ENCODE measurements at places on chromosomes 6 and 20.

DNA sequence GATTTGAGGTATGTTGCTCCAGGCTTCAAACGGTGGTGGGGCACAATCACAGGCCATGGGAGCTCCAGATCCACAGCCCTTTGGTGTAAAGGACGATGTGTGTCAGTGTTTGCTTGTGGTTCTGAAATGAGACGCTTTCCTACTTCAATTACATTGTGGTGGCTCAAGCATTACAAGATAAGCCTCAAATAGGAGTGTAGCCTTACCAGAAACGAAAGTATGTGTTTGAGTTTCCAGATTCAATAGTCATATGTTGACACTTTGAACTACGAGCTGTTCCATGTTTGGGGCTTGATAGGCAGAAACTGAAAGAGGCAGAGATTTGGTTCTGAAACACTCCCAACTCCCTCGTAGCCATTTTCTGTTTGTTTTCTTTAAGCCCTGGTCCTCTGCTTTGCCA is 187.1 kb downstream of the MYLK4 start:
- no peak for DNase-seq

GRCh38 chr20:38293491-38294065 is 10.4 kb upstream of the BPI start:
- no peak for DNase-seq

DNA sequence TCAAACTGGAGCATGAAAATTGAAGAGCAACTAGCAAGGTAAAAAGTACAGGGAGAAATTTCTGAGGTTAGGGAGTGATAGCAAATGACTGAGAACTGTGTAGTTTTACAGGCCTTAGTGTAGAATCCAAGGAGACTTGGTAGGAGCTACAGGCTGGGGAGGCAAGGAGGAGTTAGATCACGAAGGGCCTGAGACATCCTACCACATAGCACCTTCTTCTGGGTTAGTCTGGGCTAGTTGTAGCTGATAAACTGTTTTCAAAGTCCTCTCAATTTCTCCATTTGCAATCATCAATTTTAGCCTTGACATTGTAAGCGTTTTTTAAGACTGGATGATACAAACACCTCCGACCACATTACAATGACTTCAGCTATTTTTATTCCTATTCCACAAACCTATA is 209.7 kb downstream of the TMEM200A start:
- no peak for DNase-seq

DNA sequence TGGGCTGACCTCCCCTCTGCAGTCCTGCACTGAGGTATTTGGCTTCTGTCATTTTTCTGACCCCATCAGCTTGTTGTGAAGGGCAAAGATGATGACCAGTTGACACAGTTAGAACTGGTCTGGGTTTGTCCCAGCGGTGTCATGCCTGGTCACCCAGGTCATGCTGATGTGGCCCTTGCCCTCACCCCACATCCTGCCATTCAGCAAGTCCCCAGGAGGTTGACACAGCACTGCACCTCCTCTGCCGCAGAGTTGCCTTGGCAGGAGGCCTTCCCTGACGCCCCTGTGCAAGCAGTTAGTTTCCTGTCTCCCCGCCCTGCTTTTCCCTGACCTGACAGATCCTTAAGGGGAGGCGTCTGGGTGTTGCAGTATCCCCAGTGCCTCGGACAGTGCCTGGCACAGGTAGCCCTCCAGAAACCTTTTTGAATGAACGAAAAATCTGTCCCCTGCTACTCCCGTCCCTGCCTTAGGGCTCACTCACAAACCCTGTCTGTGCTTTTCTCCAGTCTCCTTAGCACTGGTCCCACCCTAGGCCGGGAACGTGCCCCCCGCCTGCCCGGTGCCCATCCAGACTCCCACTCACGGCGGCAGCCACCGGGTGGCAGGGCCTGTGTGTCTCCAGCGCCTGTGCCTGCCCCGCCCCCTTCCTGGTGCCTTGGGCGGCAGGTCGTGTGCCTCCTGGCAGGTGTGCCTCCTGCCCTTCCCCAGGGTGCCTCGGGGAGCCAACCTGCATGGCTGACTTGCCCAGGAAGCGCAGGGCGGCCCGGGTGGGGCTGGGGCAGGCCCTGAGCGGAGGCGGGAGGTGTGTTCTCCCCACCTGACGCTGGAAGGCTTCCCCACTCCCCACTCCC is 146.3 kb upstream of the RNF24 start:
- DNase-seq: peak; percentile 83

- DNase-seq: no peak
Measured at GRCh38 chr6:107396211-107396610, 63.2 kb downstream of the PDSS2 start.

GRCh38 chr6:39865011-39865888 is 69.0 kb downstream of the MOCS1 start:
- peak; percentile 86 for DNase-seq

DNA sequence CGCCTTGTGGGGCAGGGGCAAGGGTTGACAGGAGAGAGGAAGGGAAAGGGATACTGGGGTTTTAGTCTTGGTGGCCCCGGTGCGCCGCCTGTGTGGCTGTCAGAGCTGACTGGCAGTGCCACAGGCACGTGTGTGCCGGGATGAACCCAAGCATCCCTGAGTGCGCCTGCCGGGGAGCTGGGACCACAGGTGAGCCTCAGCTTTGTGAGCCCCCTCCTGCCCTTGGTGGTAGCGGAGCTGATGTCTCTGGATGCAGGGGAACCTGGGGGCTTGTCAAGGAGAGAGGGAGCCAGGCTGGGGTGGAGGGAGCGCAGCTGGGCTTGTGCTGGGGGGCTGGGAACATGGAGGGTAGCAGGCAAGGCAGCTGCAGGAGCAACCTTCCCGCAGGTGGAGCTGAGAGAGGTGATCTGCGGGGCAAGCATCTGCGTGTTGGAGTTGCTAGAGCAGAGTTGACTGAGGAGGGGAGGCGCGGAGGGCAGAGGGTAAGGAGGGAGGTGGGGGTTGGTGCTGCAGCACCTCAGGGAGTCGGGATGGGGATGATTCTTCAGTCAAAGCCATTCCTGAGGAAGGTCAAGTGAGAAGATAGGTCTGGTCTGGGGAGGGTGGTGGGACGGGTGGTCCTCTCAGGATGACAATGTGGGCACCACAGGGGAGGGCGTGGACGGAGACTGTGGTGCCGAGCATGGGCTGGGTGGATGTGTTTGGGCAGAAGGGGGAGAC is 28.1 kb downstream of the PYGB start:
- DNase-seq: peak; percentile 1

GRCh38 chr6:132334521-132334885 is 66.8 kb downstream of the MOXD1 start:
- DNase-seq: no peak

- no peak for DNase-seq
Measured at GRCh38 chr6:15490242-15491100, 172.4 kb downstream of the DTNBP1 start.

- DNase-seq: no peak
Measured at GRCh38 chr20:15930311-15931305, 642.6 kb downstream of the KIF16B start.

DNA sequence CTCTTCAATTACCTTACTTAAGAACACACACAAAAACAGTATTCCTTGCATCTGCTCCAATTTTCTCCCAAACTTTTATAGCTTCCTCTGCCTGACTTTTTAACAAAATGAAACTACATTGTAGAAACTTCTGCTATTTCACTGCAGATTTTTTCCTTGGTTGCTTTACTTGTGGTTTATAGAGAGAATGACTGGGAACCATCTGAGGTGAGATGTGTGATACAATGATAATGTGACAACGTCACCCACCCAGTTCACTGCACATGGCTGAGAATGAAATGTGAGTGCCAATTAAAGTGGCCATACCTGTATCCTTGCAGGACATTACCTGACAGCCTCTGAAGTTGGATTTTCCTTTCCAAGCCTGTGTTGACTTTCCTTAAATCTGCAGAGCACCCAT is 258.4 kb downstream of the CD83 start:
- DNase-seq: no peak

- DNase-seq: no peak
Measured at GRCh38 chr20:25487306-25487705, 79.8 kb downstream of the GINS1 start.

- no peak for DNase-seq
Measured at GRCh38 chr6:133895573-133896343, 6.8 kb downstream of the TCF21 start.

GRCh38 chr6:164142322-164142721 is 727.8 kb downstream of the QKI start:
- DNase-seq: no peak

GRCh38 chr20:58073945-58074856 is 154.3 kb downstream of the ANKRD60 start:
- DNase-seq: peak; percentile 13

- no peak for DNase-seq
Measured at GRCh38 chr6:136070815-136071214, 179.3 kb downstream of the MTFR2 start.

DNA sequence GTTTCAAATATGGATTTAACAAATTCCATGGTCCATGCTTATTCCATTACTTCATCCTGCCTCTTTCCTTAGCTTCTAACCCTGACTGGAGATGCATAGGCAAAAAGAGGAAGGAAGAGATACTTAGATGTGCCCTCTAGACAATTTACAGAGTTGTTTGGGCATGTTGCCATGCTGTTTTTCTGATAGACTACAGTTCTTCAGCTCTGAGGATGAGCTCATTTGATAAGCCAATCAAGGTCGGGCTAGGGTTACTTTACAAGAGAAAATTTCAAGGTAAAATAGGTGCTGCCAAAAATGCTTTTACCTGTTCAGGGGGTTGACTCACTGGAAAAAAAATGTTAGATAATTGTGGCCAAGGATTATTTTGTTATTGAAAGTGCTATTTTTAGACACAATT is 5.9 kb downstream of the HCRTR2 start:
- DNase-seq: no peak
